LNCaP clone FGC (cell line): ENCODE measurements at places on chromosomes 1 and 21.

DNA sequence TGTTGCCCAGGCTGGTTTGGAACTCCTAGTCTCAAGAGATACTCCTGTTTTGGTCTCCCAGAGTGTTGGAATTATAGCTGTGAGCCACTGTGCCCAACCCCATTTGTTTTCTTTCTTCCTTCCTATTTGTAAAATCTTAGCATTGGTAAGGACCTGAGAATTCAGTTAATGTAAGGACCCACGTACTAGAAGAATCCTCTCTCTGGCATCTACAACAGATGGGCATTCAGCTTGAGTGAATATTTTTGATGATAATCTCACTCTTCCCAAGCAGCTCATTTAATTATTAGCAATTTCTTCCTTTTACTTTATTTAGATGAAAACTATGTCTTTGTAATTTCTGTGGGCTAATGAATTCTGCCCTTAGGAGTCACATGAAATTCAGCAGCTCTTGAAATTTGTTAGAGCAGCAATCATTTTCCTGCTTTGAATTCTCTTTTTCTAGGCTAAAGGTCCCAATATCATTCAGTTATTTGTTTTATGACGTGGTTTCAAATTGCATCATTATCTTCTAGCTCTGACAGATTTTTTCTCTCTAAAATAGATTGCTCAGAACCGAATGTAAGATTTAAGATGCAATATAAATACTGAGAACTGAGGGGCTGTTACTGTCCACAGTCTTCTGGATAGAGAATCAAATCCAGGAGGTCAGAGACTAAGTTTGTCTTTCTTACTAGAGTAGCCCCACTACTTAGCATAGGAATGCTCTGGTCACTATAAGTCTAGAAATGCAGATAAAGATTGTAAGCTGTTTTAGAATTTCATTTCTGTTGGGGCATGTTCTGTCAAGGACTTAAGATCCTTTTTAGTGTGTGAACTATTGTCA lies 59.4 kb downstream of the EPB41 start:
- no peak for DNase-seq

GRCh38 chr1:180935326-180936109 lies 22.8 kb downstream of the KIAA1614 start:
- no peak for DNase-seq

DNA sequence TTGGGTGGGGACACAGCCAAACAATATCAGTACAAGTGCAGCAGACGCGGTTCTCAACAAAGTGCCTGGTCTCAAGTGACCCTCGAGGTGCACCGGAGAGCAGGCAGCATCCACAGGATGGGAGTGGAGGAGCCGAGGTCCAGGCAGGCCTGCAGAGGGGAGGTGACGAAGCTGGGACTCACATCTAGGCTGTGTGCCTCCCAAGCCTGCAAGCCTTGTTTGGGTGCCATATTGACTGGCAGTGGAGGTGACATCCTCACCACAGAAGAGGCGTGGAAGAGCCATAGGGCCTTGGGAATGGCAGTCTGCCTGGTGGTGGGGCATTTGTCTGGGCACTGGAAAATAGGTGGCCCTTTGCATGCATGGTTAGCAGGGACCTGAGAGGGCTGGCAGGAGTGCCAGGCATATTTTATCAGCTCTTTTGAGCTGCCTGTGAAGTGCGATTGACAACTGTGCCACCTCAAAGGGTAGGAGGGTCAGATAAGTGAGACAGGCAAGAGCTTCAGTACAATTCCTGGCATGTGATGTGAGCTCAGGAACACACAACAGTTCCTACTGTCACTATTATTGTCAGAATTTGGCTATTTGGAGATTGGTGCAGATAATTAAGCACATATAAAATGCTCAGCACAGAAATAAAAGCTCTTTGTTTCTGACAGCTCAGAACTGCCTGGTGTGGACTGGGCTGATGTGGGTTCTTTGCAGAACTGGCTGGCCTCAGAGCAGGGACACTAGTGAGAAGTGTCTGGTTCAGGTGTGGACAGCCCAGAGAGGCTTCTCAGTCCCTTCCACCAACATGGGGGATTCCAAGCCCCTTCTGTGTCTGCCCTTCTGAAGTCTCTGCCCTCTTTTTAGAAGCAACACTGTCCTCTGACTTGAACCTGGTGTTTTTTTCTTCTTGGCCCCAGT lies 347.6 kb upstream of the AJAP1 start:
- no peak for DNase-seq

DNA sequence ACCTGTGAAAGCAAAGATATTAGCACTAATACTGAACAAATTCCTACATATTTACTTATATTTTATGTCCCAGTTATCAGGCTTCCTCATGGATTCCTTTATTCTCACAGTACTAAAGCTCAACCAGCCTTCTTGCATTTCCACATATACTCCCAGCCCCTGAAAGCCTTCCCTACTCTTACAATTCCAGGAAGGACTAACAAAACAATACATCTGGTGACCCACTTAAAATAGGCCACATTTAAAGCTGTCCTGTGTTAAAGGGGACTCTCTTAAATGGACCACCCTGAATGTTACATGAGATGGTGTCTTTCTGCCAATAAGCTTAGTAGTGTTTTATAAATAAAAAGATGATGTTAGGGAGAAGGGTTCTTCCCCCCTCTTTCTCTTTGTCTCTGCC lies 54.4 kb downstream of the NTMT2 start:
- DNase-seq, result no peak

GRCh38 chr1:109931189-109931731 lies 20.6 kb downstream of the CSF1 start:
- peak; percentile 44 for DNase-seq

DNA sequence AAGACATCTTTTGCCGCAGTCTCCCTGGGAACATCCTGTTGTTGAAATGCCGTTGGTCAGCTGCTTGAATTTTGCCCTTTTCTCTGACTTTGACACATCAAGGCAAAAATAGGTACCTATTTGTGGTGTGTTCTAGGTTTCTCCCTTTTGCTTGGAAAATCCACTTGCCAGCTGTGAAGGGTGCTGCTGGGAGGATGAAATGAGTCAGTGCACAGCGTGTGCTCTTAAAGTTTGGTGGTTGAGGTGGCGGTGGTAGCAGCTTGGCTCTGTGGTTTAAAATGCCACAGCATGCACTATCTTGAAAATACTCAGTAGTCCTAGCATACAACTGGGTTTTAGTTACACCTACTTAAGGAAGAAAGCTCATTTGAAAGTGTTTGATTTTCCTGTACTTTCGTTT lies 183.8 kb downstream of the DHRS3 start:
- no peak for DNase-seq

GRCh38 chr1:42978317-42979035 lies 19.8 kb upstream of the SLC2A1 start:
- DNase-seq, result no peak

DNA sequence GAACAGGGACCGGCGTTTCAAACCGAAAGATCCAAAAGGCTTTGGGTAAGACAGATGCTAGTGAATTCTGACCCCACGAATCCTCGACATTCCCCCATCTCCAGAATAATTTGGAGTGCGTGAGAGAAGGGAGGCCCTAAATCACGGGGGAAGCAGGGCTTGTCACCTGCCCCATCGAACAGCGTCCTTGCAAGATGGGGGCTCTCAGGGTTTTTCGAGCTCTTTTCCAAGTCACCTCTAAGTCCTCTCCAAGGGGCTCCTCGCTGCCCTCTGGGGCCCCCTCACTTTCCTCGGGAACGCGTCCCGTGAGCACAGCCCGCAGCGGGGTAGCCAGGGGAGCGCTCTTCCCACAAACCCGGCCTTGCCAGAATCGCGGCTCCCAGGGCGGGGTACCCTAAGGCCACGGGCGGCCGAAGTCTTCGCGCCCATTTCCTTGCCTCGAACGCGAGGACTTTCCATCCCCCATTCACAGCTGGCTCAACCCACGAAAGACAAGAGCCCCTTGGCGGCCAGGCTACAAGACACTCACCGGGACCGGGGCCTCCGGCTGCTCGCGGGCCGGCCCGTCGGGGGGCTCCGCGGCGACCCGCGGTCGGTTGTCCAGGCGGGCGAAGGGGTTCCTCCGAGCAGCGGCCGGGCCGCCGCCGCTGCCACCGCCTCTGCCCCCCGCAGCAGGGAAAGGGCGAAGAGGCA lies 546 bp downstream of the DONSON start:
- DNase-seq, result no peak

DNA sequence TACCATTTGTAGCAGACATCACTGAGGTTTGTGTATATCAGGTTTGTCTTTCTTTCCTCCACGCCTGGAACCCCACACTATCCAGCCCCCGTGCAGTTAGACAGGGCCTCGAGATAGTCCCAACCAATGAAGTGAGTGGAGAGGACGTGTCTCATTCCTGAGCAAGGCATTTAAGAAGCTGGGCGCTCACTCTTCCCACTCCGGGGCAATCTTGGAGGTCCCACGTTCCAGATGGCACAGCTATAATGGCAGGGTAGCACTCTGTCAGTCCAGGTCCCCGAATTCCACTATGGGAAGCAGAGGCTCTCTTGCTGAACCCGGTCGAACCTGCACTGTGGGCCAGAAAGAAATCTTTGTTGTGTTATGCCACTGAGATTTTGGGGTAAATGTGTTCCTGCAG lies 57.3 kb upstream of the CSF3R start:
- no peak for DNase-seq

DNA sequence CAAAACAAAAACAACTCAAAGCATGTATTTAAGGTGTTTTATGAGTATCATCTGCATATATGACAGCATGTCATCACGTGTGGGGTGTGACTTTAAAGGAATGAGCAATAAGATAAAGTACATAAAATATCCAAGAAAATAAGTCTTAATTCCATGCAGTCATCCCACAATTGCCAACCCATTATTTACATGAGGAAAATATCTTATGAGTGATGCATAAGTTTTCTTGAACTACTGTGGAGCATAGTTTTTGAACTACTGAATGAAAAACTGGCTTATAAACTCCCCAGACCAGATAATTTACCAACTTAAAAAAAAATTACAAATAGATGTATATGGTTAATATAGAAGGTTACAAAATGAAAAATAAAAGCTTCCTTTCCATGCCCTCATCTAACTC lies 29.7 kb upstream of the MTMR11 start:
- no peak for DNase-seq

DNA sequence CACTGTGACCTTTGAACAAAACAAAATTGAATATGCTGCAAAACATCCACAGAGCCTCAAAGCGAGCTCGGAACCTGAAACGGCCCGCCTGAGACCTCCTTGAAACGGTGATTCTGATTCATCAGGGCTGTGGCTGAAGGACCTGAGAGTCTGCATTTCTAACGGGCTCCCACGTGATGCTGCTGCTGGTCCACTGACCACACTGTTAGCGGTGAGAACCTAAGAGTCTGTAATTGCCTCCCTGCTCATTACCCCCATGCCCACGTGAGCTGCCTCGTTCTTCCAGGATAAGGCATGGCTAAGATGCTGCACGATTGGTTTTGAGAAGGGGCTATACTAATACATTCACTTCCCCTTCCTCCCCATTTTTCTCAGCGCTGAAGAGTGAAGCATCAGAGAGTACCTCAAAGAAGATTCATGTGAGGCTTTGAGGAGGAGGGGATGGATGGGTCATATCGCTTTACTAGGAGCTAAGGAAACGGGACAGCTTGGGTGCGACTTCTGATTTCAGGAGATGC lies 9.7 kb downstream of the TLR5 start:
- no peak for DNase-seq

DNA sequence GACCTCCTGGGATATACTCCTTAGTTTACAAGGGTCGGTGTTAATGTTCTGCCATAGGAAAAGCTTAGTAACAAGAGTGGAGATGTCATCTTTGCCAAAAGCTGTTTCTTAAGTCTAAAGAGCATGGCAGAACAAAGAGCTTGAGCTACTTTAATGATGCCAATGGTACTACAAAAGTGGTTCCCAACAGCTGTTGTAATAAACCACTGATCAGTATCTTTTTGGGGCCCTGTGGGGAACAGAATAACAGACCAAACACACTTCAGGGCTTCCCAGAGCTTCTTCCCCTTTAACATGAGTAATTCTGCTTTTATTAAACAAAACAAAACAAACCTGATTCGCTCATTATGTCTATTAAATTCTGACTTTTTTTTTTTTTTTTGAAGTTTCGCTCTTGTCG lies 116.3 kb downstream of the NCAM2 start:
- DNase-seq, result no peak

DNA sequence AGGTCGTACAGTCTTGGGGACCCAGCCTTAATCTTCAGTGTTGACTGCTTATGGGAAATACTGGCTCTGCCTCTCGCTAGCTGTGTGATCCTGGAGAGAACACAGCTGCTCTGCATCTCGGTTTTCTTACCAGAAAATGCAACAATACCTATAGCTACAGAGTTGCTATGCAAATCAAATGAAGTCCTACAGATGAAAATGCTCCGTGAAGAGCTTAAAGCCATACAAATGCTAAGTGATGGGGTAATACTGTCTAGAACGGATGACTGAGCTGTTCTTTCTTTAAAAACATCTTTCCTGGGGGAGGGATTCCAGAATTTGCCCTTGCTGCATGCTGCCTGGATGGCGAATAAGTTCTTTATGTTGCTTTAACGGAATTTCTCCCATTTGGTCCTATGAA lies 132.0 kb downstream of the ZBTB18 start:
- no peak for DNase-seq

DNA sequence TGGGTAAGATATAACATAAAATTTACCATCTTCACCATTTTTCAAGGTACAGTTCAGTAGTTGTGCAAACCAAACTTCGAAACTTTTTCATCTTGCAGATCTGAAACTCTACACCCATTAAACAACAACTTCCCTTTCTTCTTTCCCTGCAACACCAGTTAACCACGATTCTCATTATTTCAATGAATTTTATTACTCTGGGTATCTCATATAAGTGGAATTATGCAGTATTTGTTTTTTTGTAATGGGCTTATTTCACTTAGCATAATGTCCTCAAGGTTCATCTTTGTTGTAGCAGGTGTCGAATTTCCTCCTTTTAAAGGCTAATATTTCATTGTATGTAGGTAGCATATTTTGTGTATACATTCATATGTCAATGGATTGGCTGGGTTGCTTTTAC lies 146.1 kb downstream of the SPATA46 start:
- DNase-seq, result no peak

DNA sequence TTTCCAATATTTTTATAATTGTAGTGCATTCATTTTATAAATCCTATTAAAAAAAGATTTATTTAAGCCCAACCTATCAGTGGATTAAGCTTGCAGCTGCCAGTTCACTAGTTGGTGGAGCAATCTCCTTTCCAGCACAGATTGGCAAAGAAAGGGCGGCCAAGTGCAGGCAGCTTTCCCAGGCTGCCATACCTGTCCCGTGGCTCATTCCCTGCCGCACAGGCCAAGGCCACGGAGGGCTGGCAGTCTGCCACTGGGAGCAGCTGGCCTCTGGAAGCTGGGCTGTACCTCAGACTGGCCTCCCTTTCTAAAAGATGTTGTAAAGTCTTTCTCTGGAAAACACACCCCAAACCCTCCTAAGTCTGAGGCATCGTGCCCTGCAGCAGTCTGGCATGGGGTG lies 74.2 kb downstream of the SIM2 start:
- peak; percentile 81 for DNase-seq

DNA sequence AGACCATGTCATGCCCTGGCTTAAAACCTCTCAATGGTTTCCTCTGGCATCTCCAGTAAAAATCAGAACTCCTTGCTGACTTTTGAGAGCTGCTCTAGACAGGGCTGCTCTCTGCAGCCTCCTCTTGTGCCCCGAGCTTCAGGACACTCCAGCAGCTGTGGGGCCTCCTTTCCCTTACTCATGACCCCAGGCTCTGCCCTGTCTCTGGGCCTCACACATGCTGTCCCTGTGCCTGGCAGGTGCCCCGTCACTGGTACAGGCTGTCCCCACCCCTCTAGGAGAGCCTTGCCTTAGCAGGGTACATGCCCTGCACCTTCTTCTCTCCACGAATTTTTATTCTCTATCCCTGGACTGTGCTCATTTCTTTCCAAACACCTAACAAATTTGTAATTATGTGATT lies 43.2 kb downstream of the HIVEP3 start:
- DNase-seq, result no peak

GRCh38 chr1:53591924-53592323 lies 132.7 kb downstream of the DMRTB1 start:
- no peak for DNase-seq

- DNase-seq, result no peak
These were observed 91.4 kb upstream of the CD53 start for GRCh38 chr1:110781525-110781924.
